ENCODE measurements at places on chromosomes 6 and 20.

DNA sequence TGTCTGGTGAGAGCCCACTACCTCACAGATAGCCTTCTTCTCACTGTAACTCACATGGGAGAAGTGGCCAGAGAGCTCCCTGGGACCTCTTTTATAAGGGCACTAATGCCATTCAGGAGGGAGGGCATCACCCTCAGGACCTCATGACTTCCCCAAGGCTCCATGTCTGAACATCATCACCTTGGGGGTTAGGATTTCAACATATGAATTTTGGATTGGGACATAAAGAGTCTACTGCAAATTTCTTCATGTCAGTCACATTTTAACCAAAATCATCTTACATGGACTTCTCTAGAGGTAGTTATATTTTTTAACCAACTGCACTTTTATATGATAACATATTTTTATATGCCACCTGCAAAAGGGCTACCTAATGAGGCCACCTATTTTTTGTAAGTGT is 324.7 kb downstream of the PLCB1 start:
- DNase-seq: no peak

DNA sequence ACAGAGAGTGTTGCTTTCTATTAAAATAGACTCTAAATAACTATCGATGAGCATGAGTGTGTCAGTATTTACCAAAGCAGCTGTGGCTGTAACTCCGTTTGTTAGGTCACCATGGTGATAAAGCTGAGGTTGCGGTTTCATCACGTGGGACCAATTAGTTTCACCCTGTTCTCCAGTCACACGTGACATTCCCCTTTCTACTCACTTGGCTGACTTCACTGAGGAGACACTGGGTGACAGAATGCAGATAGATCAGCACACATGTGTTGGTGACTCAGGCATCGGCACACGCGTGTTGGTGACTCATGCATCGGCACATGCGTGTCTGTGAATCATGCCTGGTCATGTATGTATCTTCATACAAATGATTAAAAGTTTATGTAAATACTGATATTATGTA is 285.4 kb downstream of the THBS2 start:
- peak; percentile 83 for DNase-seq

DNA sequence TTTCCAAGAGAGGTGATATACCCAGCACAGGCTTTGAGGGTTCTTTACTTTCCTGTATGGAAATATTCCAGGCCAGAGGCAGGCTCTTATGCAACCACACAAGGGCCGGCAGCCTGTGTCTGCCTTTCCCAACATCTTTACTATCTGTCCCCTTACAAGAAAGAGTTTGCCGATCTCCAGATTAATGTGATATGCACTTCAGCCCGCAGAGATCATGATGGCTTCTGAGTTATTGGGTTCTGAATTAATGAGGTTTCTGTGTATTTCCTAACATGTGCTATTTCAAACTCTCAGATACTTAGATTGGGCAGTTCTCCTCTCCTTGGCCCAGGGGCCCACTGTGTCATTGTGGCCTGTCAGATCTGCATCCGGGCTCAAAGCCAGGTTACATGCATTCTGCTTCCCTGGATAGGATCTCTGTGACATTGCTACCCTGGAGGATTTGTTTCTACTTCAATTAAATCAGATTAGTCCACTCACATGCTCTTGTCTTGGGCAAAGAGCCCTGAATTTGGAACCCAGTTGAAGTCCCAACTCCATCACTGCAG is 56.6 kb downstream of the TGM2 start:
- DNase-seq: no peak

- no peak for DNase-seq
Measured at GRCh38 chr6:23177806-23178205, 608.4 kb downstream of the HDGFL1 start.

GRCh38 chr6:78896227-78896626 is 28.9 kb downstream of the IRAK1BP1 start:
- DNase-seq: no peak

- DNase-seq: no peak
Measured at GRCh38 chr6:122616877-122617276, 6.7 kb downstream of the PKIB start.

DNA sequence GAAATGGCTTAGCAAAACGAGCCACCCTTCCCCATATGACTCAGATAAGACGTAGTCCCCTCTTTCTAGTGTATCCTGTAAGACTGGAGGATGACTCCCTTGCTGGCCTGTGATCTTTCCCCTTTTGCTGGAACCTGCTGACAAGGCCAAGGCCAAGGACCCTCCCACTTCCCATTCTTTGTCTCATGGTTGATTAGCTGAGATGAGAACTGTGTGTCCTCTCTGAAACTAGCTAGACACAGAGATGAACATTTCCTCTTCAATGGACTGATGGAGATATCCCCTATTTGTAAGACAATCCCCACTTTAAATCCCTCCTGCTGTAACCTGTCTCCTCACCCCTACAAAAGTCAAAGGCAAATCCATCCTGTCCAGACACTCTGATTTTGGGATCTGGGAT is 33.4 kb upstream of the SCRT2 start:
- DNase-seq: no peak

DNA sequence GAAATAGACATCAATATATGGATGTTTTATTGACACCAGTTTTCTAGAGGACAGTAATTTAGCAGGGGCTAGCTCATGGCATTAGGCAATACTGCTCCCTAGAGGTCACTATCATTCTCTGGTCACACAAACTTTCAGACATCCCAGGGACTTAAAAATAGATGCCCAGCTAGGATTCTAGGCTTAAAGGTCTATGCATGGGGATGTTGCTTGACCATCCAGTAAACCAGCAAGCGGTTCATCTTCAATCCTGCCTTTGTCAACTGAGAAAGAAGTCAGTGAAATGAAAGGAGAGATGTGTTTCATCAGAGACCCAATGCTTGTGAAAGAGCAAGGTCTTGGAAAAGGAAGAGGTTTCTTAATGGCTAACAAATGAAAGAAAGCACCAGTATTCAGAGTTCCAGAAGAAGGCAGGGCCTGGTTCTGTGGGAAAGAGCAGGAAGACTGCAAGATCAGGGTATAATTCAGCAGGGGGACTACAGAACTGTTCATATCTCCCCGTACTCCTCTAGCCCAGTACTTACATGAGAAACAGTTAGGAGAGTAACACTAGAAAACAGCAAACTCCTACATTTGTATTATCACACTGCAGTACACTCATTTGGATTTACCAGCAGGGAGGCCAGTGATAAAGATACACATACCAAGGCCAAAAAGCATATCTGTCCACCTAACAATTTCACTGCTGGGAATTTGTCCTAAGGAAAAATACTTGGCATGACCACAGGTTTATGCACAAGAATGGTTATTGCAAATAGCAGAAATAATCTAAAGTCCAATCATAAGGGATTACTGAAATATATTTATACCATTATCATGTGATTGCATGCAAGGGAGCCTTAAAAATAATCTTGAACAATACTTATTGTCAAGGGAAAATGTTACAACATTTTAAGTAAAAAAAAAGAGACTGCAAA is 151.4 kb upstream of the LAMA2 start:
- DNase-seq: peak; percentile 60

DNA sequence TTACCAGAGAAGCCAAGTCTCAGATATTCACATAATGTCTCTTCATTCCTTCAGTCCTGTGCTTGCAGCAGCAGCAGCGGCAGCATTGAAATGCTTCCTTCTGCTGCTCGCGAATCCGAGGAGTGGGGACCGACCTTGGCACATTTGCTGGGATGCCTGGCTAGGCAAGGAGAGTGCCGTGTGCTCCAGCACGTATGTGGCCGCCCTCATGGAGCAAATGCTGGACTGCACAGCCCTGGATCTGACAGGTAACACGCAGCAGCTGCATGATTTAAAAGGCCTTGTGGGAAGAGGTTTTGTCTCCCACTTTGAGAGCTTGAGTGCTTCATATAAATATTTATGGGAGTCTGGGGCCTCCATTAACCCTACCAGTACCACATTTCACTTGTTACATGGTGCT is 9.9 kb downstream of the MAFB start:
- DNase-seq: no peak

DNA sequence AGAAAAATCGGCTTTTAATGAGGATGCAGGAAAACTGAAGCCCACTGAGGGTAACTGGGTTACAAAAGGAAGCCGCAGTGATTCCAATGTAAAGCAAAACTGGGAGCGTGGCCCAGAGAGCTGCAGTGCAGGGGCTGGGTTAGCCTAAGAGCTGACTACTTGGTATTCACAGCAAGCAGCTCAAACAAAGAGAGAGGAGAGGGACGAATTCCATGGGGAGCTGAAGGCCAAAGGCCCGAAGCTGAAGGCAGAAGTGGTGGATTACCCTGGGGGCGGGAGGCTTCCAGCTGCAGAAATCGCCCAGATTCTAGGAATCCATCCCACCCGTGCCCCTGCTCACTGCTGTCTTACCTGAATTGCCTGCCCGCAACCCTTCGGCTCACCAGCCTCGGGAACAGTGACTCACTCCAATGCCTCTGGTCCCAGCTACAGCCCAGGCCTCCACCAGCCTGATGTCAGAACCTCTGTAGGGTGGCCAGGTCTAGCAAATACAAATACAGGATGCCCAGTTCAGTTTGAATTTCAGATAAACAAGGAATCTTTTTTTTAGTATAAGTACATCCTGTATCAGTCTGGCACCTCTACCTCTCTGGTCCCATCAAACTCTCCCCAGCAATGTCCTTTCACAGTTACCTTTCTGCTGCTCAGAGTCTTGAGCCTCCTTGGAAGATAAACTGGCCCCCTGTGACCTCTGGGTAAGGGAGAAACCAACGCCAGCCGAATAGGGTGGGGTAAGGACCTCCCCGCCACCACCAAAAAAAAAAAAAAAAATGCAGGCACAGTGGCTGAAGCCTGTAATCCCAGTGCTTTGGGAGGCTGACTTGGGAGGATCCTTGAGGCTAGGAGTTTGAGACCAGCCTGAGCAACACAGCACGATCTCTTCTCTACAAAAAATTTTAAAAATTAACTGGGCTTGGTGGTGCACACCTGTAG is 14.6 kb upstream of the ZMYND8 start:
- no peak for DNase-seq

GRCh38 chr6:25312034-25312620 is 33.0 kb downstream of the CARMIL1 start:
- peak; percentile 63 for DNase-seq

DNA sequence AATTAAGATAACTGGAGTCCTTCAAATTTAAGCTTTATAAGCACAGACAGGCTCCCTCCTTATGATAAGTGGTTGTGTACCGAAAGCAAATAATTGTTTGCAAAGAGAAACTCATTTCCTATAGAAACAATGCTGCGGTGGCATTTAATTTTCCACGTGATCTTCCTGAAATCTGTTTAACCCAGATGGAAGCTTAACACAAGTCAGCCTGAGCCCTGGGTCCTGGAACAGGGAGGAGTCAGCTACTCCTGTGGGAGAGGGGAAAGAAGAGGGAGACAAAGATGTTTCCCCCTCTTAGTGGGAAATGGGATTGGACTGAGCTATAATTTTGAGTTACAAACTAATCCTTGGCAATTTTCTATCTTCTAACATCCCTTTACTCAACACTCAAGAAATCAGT is 136.5 kb downstream of the ELOVL4 start:
- DNase-seq: no peak

DNA sequence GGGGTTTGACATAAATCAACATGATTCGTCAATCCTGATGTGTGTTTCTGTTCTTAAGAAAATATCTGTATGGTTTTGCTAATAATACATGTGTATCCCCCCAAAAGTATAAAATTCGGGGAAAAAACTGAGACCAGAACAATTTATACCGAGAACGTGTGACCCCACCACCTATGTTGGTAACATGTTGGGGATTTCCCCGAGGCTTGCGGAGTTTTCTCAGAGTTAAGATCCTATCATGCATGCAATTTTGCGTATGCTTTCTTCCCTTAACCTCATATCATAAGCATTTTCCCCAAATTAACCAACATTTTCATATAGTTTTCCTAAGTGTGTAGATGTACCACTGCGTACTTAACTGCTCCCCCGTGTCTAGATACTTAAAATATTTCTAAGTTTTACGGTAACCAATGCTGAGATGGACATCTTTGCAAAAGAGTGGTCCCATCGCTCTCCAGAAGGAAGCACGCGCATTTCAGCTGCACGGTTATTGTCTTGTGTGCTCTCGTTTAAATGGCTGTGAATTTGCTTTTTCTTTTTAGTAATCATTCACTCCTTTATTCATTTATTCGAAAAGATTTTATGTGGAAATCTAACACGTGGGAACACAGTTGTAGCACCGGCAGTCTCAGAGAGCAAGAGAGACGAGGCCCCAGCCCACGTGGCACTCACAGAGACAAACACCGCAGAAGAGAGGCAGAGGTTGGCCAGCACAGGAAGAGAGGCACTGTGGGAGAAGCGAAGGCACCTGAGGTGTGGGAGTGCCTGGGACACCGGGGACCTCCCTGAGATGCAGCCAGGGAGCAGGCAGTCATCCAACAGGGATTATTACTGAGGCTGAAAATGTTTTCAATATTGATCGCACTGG is 13.2 kb upstream of the IRF4 start:
- no peak for DNase-seq

DNA sequence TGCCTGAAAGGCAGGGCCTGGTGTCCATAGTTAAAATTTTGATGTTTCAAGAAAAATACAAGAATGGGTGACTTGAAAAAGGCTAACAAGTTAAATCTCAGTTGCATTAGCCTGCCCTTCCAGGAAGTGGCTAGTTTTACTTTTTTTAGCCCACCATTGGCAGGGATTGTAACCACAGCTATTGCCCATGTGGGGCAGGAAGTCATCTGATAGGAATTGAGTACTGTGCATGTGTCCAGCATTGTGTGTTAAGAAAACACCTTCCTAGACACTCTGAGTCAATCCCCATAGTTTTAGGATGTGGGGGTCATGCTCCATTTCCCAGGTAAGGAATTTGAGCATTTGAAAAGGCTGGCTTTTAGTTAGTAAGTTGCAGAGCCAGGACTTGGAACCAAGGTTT is 26.9 kb downstream of the LYRM2 start:
- peak; percentile 68 for DNase-seq

GRCh38 chr6:8000636-8001035 is 63.6 kb downstream of the BLOC1S5 start:
- DNase-seq: peak; percentile 20

DNA sequence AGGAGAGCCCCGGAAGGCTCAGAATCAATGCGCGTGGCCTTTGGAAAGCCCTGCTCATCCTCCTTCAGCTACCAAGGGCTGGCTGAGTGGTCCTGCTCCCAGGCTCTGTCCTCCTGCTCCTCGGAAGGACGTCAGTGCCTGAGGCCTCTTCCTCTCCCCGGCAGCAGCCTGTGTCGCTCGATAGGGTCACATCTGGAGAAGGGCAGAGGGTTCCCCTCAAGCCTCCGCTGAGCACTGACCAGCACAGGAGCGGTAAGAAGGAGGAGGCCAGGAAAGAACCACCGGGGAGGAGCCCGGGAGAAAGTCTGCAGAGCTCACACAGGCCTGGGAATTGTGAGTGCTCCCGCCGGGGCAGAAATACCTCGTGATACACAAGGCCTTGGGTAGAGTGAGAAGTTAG is 21.2 kb downstream of the KIF25 start:
- DNase-seq: no peak

DNA sequence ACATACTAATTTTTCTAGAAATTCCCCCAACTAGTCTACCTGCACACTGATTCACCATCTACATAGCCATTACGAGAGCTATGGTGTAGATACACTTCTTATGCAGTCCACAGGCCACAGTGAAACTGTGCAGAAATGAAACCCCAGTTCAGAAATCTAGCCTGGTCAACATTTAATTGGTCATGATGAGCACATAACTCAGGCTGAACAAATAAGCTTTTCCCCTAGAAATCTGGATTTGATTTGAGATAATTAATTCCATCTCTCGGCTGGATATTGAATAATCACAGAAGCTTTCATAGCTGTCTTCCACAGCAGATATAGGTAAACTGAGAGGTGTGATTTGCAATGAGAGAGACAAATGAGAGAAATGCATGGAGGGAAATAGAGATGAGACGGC is 22.6 kb upstream of the TINAG start:
- DNase-seq: no peak

GRCh38 chr6:167122827-167123657 is at the start of gene CCR6:
TSS of gene CCR6 (plus strand) at chr6:167123096. CDS start at chr6:167136135, 13,039 bp downstream.
- DNase-seq: no peak
